CD4-positive, alpha-beta T cell (primary cell): ENCODE measurements at places on chromosomes 6 and 20. TPM values are rescaled to one million over a fixed set of nuclear protein-coding genes. Genes with fewer than 3 reads are reported as not detected.
A peak's percentile ranks its signal among the peaks of the same experiment; 100 is the strongest.

- H3K27ac ChIP-seq = peak overlapping the region; percentile 88
- no peak overlapping the region for H3K4me3 ChIP-seq
- peaks cover 21% of the 10 kb centered on the region for H3K36me3 ChIP-seq
- H3K27me3 ChIP-seq = no peaks in the 10 kb centered on the region
- no peak for DNase-seq
These were observed 48.1 kb upstream of the MYL9 start for GRCh38 chr20:36493051-36493800.

DNA sequence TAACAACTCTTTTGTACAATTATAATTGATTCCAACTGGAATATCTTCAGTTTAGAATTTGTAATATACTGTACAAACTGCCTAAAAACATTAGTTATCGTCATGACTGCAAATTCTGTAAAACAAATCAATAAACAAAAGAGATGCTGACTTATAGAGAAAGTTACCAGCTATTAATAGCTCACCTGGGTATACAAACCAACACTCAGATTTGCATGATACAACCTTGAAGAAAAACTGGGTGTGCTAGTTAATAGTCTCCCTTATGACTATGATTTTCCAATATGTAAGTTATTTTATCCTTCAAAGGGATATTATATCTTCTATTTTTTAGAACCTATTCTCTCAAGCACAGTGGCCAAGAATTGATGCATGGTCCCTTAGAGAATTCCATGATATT lies 698.5 kb downstream of the FRK start:
- no peak for DNase-seq
- no peaks in the 10 kb centered on the region for H3K4me1 ChIP-seq
- no peaks in the 10 kb centered on the region for H3K36me3 ChIP-seq
- no peaks in the 10 kb centered on the region for H3K27me3 ChIP-seq
- no peak overlapping the region for H3K4me3 ChIP-seq
- no peak overlapping the region for H3K27ac ChIP-seq

DNA sequence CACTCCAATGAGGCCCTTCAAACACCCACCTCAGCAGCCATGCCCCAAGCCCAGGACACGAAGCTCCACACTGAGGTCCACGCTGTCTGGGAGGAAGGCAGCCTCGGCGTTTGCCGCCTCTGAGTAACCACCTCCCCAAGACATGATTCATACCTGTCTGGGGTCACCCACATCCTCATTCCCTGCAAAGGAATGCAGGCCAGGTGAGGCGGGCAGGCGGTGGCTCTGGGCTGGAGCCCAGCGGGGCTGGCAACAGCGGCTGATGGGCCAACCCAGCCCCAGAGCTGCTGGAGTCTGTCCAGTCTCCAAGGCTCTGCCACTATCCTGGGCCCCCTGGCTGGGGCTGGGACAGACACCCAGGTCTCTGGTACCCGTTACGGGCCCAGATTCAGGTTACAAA lies 14.8 kb downstream of the PMEPA1 start:
- no peak for DNase-seq
- H3K4me3 ChIP-seq = no peak overlapping the region
- no peaks in the 10 kb centered on the region for H3K27me3 ChIP-seq

- no peak overlapping the region for H3K4me3 ChIP-seq
- peaks cover 59% of the 10 kb centered on the region for H3K36me3 ChIP-seq
- H3K27me3 ChIP-seq = peaks cover 3% of the 10 kb centered on the region
- H3K27ac ChIP-seq = no peak overlapping the region
- DNase-seq = no peak
These were observed 15.9 kb downstream of the LEMD2 start for GRCh38 chr6:33772902-33773472.

- no peak overlapping the region for H3K27ac ChIP-seq
- H3K4me1 ChIP-seq = peaks cover 7% of the 10 kb centered on the region
- H3K36me3 ChIP-seq = peaks cover 9% of the 10 kb centered on the region
- no peak overlapping the region for H3K4me3 ChIP-seq
- no peaks in the 10 kb centered on the region for H3K27me3 ChIP-seq
These were observed 199.0 kb downstream of the JARID2 start for GRCh38 chr6:15444881-15445280.

GRCh38 chr20:32034581-32035425 lies 17.2 kb upstream of the HCK start:
- no peak overlapping the region for H3K27ac ChIP-seq
- H3K4me3 ChIP-seq = no peak overlapping the region
- H3K4me1 ChIP-seq = peaks cover 15% of the 10 kb centered on the region
- H3K27me3 ChIP-seq = peaks cover 24% of the 10 kb centered on the region

- peaks cover 5% of the 10 kb centered on the region for H3K27me3 ChIP-seq
- no peaks in the 10 kb centered on the region for H3K36me3 ChIP-seq
- no peaks in the 10 kb centered on the region for H3K4me1 ChIP-seq
- no peak overlapping the region for H3K27ac ChIP-seq
These were observed 347.5 kb downstream of the MAFB start for GRCh38 chr20:40341561-40341960.

DNA sequence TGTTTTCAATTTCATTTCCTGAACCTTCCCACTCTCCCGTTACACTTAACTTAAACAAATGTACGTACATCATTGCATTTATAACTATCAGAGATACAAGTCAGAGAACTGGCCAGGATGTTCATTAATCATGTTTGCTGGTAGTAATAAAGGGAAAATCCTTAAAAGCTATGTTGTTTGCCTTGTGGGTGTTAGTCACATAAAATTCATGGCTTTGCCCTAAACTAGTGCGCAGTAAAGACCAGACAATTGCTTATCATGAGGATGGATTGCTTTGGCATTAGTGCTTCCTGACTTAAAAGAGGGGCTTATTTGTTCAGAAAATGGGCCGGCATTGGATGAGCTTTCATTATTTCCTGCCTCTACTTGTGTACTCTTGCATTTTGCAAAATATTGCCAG lies 1037.3 kb upstream of the FLRT3 start:
- H3K27ac ChIP-seq = no peak overlapping the region
- no peak for DNase-seq
- H3K4me1 ChIP-seq = no peaks in the 10 kb centered on the region

- no peaks in the 10 kb centered on the region for H3K27me3 ChIP-seq
- H3K36me3 ChIP-seq = no peaks in the 10 kb centered on the region
- DNase-seq = no peak
- peaks cover 5% of the 10 kb centered on the region for H3K4me1 ChIP-seq
- H3K4me3 ChIP-seq = no peak overlapping the region
These were observed 282.9 kb upstream of the RUNX2 start for GRCh38 chr6:45045253-45045601.

DNA sequence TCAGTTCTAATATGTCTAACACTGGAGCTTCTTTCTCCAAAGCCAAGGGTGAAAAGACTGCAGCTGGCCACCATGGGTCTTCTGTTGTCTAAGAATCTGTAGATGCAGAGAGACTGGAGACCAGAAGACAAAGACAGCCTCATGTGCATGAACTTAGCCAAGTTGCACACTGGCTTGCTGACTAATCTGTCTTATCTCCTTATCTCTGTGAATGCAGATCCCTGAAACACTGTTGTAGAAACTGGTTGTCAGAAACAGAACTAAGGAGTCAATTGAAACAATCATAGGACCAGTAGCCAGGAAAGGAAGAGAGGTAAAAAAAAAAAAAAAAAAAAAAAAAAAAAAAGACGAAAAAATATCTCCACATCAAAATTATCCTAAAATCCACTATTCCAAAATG lies 109.7 kb downstream of the BFSP1 start:
- no peak overlapping the region for H3K4me3 ChIP-seq
- H3K36me3 ChIP-seq = no peaks in the 10 kb centered on the region
- no peaks in the 10 kb centered on the region for H3K4me1 ChIP-seq
- DNase-seq = no peak

- no peaks in the 10 kb centered on the region for H3K36me3 ChIP-seq
- H3K4me1 ChIP-seq = peaks cover 2% of the 10 kb centered on the region
- H3K4me3 ChIP-seq = no peak overlapping the region
- H3K27ac ChIP-seq = no peak overlapping the region
- DNase-seq = no peak
These were observed 187.7 kb downstream of the NFATC2 start for GRCh38 chr20:51354769-51355319.

DNA sequence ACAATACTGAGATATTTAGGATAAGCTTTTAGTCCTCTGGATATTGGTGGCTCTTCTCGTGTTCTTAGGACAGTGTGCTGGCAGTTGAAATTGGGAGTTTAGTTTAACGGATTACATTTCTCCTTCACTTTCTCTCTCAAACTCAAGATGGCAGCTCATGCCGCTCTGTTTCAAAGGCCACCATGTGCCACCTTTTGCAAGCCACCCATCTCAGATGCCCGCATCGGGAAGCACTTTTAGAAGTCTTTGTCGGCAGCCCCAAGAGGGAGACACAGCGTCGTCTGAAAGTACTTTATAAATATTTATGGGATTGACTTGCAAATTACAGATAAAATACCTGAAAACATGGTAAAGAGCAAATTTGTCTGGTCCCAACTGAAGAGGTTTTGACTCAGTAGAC lies 73.5 kb downstream of the DOK5 start:
- H3K27me3 ChIP-seq = no peaks in the 10 kb centered on the region
- no peaks in the 10 kb centered on the region for H3K4me1 ChIP-seq
- no peak overlapping the region for H3K27ac ChIP-seq
- H3K36me3 ChIP-seq = no peaks in the 10 kb centered on the region

DNA sequence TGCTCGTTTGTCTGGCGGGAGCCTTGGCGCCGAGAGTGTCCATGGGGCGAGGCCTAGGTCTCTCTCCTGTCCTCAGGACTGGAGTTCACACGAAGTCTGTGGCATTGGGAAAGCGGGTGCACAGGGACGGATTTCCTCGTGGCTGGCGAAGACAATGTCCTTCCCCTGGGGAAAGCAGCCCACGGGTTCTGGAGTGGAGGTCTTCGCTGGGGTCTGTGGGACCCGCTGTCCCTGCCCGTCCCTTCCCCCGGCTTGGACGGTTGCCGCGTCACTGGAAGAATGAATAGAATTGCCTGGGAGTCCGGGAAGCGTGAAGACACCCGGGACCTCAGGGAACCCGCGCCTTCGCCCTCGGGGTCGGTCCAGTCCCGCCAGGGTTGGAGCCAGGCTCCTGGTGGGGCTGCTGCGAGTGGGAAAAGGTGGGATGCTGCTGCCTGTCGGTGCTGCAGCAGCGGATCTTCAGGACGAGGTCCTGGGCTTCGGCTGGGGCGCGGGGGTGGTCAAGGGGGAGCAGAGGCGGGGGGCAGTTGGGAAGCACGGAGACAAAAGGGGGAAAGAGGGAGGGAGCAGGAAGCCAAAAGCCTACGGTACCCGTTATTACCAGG lies 441.8 kb upstream of the DEFB115 start:
- H3K4me1 ChIP-seq = no peaks in the 10 kb centered on the region
- no peaks in the 10 kb centered on the region for H3K36me3 ChIP-seq
- H3K4me3 ChIP-seq = no peak overlapping the region
- H3K27ac ChIP-seq = no peak overlapping the region
- no peaks in the 10 kb centered on the region for H3K27me3 ChIP-seq
- no peak for DNase-seq

GRCh38 chr6:135062735-135063134 lies 8.1 kb upstream of the HBS1L start:
- H3K4me1 ChIP-seq = no peaks in the 10 kb centered on the region
- no peak overlapping the region for H3K4me3 ChIP-seq
- H3K36me3 ChIP-seq = no peaks in the 10 kb centered on the region
- H3K27ac ChIP-seq = no peak overlapping the region
- H3K27me3 ChIP-seq = no peaks in the 10 kb centered on the region
- no peak for DNase-seq

DNA sequence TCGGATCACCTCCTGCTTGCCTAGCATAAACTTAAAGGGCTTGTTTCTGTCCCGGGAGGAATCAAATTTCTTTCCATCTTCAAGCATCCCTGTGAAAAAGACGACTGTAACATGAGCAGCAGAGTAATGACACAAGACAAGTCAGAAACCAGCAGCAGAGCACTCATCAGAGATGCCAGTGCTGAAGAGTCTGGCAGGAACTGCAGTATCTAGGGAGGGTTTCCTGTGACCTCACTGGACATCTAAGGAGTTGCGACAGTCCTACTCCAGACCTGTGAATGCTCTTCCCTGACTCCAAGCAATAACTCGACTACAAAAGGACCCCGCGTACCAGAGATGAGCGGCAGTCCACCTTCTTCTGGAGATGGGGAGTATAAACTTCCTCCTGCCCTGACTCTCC lies 17.3 kb downstream of the FKBP1A start:
- peaks cover 51% of the 10 kb centered on the region for H3K36me3 ChIP-seq
- H3K4me1 ChIP-seq = peaks cover 47% of the 10 kb centered on the region
- no peak overlapping the region for H3K4me3 ChIP-seq
- H3K27me3 ChIP-seq = no peaks in the 10 kb centered on the region

DNA sequence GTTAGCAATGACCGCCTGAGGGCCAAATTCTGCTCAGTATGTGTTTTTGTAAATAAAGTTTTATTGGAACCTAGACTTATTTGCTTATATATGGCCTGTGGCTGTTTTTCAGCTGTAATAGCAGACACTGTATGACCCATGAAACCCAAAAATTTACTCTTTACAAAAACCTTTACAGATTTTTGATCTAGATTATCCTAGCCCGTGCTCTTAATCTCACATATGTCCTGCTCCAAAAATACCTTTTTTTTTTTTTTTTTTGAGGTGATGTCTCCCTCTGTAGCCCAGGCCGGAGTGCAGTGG lies 148.0 kb upstream of the ZNF217 start:
- H3K4me3 ChIP-seq = no peak overlapping the region
- peaks cover 19% of the 10 kb centered on the region for H3K4me1 ChIP-seq
- DNase-seq = no peak
- H3K27me3 ChIP-seq = no peaks in the 10 kb centered on the region
- H3K36me3 ChIP-seq = no peaks in the 10 kb centered on the region

GRCh38 chr20:51198238-51198637 lies 175.3 kb upstream of the KCNG1 start:
- H3K4me3 ChIP-seq = no peak overlapping the region
- H3K27ac ChIP-seq = no peak overlapping the region
- H3K4me1 ChIP-seq = no peaks in the 10 kb centered on the region
- DNase-seq = no peak
- H3K27me3 ChIP-seq = peaks cover 7% of the 10 kb centered on the region

DNA sequence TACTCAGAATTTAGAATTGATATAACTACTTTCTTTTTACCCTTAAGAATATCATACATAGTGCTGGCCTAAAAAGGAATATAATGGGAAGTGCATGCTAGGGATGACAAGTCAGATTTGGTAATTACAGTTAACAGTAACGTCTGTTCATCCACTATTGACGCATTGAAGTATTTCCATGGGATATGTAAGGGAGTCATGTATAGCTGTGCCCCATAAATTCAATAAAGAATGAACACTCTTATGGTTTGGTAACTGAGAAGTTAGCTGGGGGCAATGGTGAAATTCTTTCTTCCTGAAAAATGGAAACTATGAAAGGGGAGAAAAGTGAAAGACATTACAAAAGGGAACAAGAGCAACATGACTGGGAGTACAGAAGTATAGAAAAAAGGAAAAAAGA lies 2.6 kb upstream of the COL19A1 start:
- peaks cover 13% of the 10 kb centered on the region for H3K4me1 ChIP-seq
- no peaks in the 10 kb centered on the region for H3K36me3 ChIP-seq
- H3K27ac ChIP-seq = no peak overlapping the region
- H3K27me3 ChIP-seq = no peaks in the 10 kb centered on the region
- no peak overlapping the region for H3K4me3 ChIP-seq
- DNase-seq = no peak

HSD17B8 gene
- 8.6 TPM for total RNA-seq

SERPINB1 gene
- total RNA-seq = 58.3 TPM

ENPP1 gene
- total RNA-seq = 0.08 TPM

TMC2 gene
- not detected for total RNA-seq

CLIC5 gene
- 2.8 TPM for total RNA-seq

TNF gene
- 34.2 TPM for total RNA-seq

HS3ST5 gene
- total RNA-seq = not detected

AURKA gene
- 0.25 TPM for total RNA-seq

CST5 gene
- total RNA-seq = not detected

GPLD1 gene
- total RNA-seq = 0.66 TPM
